ENCODE measurements at places on chromosomes 4 and X.

DNA sequence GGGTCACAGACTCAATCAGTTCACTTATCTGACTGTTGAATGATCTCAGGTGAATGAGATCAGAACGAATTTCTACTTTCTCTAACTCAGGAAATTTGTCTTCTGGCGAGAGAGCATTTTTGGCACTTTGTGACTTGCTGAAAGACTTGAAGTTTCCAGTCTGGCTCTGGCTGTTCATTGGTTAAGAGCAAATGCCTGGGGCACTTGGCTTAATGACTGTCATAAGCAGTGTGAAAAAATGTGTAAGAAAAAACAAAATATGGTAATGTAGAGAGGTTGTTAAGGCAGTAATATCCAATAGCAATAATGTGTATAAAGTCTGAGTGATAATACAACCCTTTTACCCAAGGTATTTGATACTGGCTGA is 71.3 kb upstream of the PGRMC2 start:
- H3K27ac ChIP-seq = no peak overlapping the region
- no peak for DNase-seq
- no peaks in the 10 kb centered on the region for H3K36me3 ChIP-seq
- no peak overlapping the region for H3K4me3 ChIP-seq

DNA sequence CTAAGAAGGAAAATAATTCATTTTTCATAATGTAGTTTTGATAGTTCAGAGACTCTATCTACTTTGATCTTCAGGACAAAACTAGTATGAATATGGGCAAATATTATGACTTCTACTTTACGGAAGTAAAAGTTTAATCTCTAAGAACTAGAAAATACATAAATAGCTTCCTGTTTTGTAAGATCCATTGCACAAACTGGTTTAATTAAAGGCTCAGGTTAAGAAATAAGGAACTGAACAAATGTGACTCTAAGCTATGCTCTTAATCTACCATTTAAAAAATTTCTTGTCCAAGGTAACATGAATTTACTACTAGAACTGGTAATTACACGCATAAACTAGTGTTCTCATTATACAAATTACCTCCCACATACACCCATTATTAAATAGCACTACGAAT is 360.6 kb downstream of the INPP4B start:
- no peak overlapping the region for H3K4me3 ChIP-seq
- no peak for DNase-seq

DNA sequence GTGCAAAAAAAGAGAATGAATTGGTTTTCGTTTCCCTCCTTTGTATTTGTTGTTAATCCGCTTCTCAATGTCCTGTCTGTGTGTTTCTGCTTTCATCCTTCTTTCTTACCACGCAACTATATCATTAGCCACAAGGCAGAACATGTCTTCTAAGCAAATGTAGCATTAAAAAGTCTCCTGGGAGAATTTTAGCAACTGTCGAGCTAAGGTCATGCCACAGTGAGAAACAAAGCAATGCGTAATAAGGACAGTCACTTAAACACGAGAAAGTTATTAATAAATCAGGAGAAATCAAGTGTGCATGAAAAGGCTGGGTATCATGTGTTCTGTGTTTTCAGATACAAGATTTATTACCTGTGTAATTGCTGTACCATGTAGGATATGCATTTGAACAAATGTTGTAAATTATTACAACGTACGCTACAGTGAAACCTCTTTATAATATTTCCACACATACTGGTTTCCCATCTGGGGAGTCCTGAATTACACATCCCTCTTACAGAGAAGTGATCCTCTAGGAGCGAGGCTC is 890.8 kb downstream of the TRIML1 start:
- DNase-seq = peak; percentile 22
- H3K4me3 ChIP-seq = no peak overlapping the region
- H3K27ac ChIP-seq = no peak overlapping the region
- no peaks in the 10 kb centered on the region for H3K27me3 ChIP-seq
- no peaks in the 10 kb centered on the region for H3K4me1 ChIP-seq

- no peak for DNase-seq
- no peaks in the 10 kb centered on the region for H3K36me3 ChIP-seq
- no peaks in the 10 kb centered on the region for H3K27me3 ChIP-seq
- H3K27ac ChIP-seq = no peak overlapping the region
- H3K4me1 ChIP-seq = no peaks in the 10 kb centered on the region
Observed at GRCh38 chr4:164997941-164998340, 20.5 kb upstream of the TRIM61 start.

GRCh38 chrX:103791826-103792485 is 15.3 kb downstream of the PLP1 start:
- DNase-seq = no peak
- no peak overlapping the region for H3K4me3 ChIP-seq
- no peak overlapping the region for H3K27ac ChIP-seq

DNA sequence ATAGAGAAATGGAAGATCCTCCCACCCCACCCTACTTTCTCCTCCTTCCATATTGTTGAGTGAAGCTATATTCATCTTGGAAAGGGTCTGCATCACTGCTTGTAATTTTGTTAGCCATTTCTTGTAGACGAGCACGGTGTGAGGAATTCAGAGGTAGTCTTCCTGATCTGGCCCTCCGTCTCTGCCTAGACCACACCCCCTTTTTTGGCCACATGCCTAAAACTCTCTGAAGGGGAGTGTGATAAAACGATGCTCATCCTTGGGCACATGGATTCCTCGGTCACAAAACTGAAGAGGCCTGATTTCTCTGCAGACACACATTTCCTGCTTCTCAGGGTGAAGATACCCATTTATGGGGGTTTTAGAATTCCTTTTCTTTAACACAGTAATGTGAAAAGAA is 182.8 kb downstream of the LARP7 start:
- H3K27ac ChIP-seq = no peak overlapping the region
- H3K4me3 ChIP-seq = no peak overlapping the region
- DNase-seq = no peak
- no peaks in the 10 kb centered on the region for H3K4me1 ChIP-seq

GRCh38 chr4:56186808-56187523 is 200.3 kb downstream of the AASDH start:
- peak; percentile 65 for DNase-seq
- no peak overlapping the region for H3K4me3 ChIP-seq
- no peaks in the 10 kb centered on the region for H3K36me3 ChIP-seq
- H3K27me3 ChIP-seq = no peaks in the 10 kb centered on the region
- H3K27ac ChIP-seq = no peak overlapping the region
- no peaks in the 10 kb centered on the region for H3K4me1 ChIP-seq

DNA sequence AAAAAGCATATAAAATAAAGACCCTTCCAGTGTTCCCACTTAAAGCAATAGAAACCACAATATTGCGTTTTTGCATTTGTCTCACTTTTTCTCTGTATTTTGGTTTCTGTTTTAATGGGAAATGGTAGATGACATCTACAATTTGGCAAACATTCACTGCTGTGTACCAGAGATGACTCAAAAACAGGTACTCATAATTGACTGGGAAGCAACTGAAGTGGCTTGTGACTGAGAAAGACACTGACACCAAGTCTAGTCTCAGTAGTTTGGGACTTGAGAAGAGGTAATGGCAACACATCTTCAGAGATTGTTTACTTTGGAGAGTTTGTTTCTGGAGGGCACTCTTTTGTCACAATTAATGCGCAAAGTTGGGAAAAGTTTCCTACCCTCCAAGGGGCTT is 42.0 kb downstream of the AREG start:
- H3K27me3 ChIP-seq = no peaks in the 10 kb centered on the region
- H3K4me1 ChIP-seq = no peaks in the 10 kb centered on the region
- DNase-seq = no peak
- H3K36me3 ChIP-seq = no peaks in the 10 kb centered on the region
- H3K27ac ChIP-seq = no peak overlapping the region

DNA sequence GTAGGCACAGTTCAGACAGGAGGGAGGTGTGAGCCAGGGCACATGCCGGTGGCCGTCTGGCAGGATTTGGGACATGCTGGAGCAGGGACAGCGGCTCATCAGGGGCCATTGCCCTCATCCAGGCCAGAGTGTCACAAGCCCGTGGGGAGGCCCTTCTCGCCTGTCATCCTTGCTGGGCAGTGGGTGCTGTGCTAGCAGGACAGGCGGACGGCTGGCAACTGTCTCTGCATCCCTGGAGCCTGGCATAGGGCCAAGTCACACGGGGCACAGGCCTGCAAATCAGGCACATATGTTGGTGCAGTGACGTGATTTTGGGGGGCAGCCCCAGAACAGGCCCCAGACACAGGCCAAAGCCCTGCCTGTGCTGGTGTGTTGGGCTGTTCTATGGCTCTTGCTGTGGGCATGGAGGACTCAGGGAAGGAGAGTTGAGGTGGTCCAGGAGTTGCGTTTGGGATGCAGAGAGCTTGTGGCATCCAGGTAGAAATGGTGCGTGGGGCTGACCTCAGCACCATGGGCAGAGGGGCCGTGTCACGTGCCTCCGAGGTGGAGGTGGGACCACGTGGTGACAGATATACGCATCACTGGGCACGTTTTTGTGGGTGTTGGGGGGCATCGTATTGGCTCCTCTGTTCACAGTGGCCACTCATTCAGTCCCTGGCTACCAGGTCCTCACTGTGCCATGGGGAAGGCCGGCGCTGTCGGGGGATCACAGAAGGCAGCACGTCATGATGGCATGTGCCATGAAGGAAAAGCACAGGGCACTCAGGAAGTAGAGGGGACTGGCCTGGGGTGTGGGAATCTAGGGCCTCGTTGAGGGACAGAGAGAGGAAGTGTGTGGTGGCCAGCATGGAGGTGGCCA is 14.6 kb upstream of the MSANTD1 start:
- H3K27ac ChIP-seq = no peak overlapping the region
- H3K4me3 ChIP-seq = no peak overlapping the region
- H3K36me3 ChIP-seq = peaks cover 29% of the 10 kb centered on the region
- no peak for DNase-seq

DNA sequence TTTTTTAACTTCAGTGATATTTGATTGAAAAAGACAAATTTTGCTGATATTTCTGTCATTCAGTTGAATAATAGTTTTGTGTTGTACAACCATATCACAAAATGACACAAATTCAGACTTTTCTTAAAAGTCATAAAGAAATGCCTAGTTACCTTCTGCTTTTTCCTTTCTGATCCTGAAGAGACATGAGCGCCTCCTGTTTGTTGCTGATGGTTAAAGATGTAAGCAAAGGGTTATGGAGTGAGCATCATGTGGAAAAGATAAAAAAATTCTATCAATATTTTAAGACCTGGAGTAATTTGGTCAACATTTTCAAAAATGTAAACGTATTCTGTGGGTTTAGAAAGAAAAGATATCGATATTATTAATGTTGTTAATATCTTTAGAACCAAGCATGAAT is 669.9 kb upstream of the NR3C2 start:
- no peaks in the 10 kb centered on the region for H3K36me3 ChIP-seq
- no peak overlapping the region for H3K27ac ChIP-seq
- no peaks in the 10 kb centered on the region for H3K27me3 ChIP-seq
- no peak for DNase-seq
- no peak overlapping the region for H3K4me3 ChIP-seq

- DNase-seq = no peak
- H3K4me1 ChIP-seq = no peaks in the 10 kb centered on the region
- H3K36me3 ChIP-seq = no peaks in the 10 kb centered on the region
Observed at GRCh38 chr4:155186972-155187371, 21.5 kb upstream of the NPY2R start.

DNA sequence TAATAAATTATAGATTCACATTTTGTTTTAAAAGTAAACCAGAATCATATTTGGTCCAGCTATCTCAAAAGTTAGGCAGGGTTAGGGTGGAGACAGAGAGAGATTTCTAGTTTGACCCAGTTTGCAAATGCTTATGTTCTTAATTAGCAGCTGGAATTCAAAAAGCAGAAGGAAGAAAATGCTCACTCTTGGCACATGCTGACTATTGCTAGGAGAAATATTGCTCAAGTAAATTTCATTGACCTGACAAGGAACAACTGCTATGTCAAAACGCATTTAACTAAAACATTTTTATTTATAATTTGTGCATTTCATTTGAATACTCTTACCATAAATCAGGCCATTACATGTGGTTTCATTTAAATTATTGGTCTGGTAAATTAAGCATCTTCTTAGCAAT is 131.8 kb downstream of the GLRA3 start:
- H3K27me3 ChIP-seq = no peaks in the 10 kb centered on the region
- no peak overlapping the region for H3K4me3 ChIP-seq
- DNase-seq = no peak
- no peaks in the 10 kb centered on the region for H3K4me1 ChIP-seq
- H3K27ac ChIP-seq = no peak overlapping the region

DNA sequence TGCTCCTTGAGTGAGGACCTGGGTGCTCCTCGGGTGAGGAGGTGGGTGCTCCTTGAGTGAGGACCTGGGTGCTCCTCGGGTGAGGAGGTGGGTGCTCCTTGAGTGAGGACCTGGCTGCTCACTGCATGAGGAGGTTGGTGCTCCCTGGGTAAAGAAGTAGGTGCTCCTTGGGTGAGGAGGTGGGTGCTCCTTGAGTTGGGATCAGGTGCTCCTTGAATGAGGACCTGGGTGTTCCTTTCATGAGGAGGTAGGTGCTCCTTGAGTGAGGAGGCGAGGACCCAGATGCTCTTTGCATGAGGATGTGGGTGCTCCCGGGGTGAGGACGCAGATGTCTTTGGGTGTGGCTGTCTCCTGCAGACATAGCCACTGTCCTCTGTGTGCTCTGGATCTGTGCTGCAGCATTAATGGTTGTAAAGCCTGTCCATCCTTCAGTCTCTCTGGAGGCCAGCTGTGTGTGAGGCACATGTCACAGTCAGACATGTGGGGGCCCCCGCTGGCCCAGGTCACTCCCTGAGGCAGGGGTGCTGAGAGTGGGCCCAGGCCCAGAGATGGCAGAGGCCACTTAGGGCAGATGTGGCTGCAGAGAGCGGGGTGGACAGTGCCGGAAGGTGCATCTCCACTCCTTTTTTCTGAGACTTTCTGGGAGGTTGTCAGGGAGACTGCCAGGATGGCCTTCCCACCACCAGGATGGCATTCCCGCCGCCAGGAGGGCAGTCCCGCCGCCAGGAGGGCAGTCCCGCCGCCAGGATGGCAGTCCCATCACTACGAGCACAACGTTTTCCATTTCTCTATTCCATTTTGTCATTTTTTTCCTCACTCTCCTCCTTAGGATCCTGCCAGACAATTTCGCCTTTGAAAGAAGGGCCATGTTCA is 101.8 kb downstream of the HMX1 start:
- no peaks in the 10 kb centered on the region for H3K27me3 ChIP-seq
- H3K4me3 ChIP-seq = no peak overlapping the region
- H3K36me3 ChIP-seq = no peaks in the 10 kb centered on the region
- no peaks in the 10 kb centered on the region for H3K4me1 ChIP-seq

GRCh38 chr4:155914782-155915181 is 11.3 kb downstream of the TDO2 start:
- no peak overlapping the region for H3K27ac ChIP-seq
- peak; percentile 36 for DNase-seq
- H3K4me3 ChIP-seq = no peak overlapping the region
- no peaks in the 10 kb centered on the region for H3K36me3 ChIP-seq

- no peak overlapping the region for H3K27ac ChIP-seq
- H3K4me1 ChIP-seq = no peaks in the 10 kb centered on the region
Observed at GRCh38 chr4:169968999-169969398, 57.2 kb downstream of the MFAP3L start.

- no peak for DNase-seq
- no peaks in the 10 kb centered on the region for H3K4me1 ChIP-seq
Observed at GRCh38 chrX:9267415-9267814, 197.4 kb upstream of the TBL1X start.
